CD4-positive, alpha-beta T cell treated with Interleukin-6 at 100 ng/mL for 8 hours (primary cell): ENCODE measurements at places on chromosomes 6 and 20.

- DNase-seq, result no peak
Observed at GRCh38 chr6:99933129-99933528, 60.9 kb downstream of the MCHR2 start.

DNA sequence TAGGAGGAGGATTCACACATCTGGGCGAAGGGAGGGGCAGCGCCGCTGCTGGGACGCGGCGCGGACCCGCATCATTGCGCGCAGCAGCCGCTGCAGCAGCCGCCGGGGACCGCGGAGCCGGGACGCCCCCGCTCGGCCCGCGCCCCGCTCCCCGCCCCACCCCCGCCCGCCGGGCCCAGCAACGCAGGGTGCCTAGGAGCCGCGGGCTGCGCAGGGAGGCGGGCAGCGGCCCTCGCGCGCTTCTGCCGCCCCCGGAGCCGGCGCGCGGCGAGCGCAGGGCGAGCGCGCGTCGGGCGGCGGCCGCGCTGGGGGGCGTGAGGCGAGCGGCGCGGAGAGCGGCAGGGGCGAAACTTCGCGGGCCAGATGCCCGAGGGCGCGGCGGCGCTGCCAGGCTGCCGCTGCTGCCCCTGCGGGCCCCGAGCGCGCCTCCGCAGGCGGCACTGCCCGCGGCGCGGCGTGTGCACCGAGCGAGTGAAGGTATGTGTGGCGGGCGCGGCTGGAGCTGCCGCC is at the start of gene NKAIN2:
Gene NKAIN2 (plus strand): TSS at position 362 of the 510 bp plus-strand sequence.
- DNase-seq, result no peak

DNA sequence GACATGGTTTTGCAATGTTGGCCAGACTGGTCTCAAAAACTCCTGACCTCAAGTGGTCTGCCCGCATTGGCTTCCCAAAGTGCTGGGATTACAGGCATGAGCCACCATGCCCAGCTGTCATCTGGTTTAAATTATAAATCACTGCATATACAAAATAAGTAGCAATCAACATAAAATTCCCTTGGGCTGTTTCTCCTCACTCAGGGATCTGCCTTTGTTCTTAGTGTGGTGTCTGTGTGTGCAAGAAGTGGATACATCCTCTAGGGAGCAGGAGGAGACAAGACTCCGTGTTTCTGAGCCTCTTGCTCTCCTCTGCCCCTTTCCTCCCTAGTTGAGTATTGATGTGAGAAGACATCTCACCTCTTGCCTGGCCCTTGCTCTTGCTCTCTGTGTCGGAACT is 65.2 kb upstream of the ADGRF4 start:
- no peak for DNase-seq

DNA sequence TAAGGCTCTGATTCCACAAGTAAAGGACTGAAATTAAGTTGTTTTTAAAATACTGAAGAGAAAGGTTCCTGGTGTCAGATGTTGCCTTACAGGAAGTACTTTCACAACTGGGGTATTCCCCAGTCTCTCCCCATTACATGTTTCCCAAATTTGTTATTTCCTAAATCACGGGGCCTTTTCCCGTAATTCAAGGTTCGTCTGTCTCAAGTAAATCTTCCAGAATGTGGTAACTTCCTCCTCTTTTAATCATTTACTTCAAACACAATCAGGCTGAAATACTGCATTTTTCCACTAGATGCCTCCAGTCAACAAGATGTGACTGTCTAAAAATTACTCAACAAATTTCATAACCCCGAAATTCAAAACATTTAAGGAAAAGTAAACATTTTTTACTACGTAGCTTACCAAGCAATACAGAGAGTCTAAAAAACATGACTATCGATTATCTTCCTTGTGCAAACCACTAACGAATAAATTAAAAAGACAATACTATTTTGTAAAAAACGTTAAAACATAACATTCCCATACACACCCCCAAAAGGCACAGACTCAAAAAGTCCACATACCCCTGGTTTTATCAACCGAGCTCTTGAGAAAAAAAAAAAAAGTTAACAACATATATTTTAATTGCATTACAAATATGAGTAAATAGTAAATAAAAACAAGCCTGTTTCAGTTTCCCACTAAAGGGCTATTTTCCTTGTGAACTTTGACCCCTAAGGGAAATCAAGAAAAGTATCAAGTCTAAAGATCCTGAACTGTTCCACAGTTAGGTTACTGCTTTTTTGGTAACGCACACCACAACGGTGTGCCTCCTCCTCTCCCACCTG is 1.7 kb downstream of the SOD2 start:
- DNase-seq, result peak; percentile 51

GRCh38 chr6:102853249-102853955 is 1459.9 kb downstream of the GRIK2 start:
- no peak for DNase-seq
